Cardiac muscle cell (in vitro differentiated cells and primary cell): ENCODE measurements at places on chromosomes 12 and 14.

- no peaks in the 10 kb centered on the region for H3K36me3 ChIP-seq
- no peaks in the 10 kb centered on the region for H3K4me1 ChIP-seq
- DNase-seq: no peak
- no peak overlapping the region for H3K27ac ChIP-seq
- H3K27me3 ChIP-seq: no peaks in the 10 kb centered on the region
Measured at GRCh38 chr12:26769611-26770010, 63.4 kb downstream of the ITPR2 start.

- no peak overlapping the region for H3K4me3 ChIP-seq
- DNase-seq: no peak
- H3K4me1 ChIP-seq: no peaks in the 10 kb centered on the region
- H3K27me3 ChIP-seq: no peaks in the 10 kb centered on the region
Measured at GRCh38 chr12:125503128-125503527, 437.9 kb downstream of the AACS start.

DNA sequence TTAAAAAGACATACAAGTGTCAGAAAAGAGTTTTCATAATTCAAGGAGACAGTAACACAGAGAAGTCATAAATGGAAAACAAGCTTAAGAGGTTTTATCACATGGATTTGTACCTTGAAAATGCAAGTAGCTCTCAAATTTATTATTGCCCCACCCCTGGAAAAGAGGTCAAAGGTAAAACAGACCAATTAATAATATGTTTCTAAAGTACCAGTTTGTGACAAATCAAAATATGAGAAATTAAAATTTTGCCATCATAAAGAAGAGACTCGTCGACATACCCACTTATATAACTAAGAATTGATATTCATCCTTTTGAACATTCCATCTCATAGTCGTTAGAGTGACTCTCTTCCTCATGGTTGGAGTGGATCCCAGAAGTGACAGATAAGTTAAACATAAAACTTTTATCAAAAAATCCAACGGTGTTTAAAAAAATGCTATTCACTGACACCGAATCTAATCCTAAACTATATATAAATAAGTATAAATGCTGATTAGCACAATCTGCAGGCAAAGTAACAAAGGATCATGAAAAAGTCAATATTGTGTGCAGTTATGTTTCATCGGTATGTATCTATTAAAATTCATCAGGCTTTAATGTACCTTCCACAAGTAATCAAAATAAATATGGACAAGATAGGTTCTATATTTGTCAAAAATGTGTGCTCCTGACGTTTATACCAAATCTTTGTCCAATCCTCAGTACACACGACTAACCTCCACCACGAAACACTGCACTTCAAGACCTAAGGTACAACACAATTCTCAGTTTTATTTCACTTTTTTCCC, 2.3 kb downstream of the CORO1C start:
- H3K36me3 ChIP-seq: no peaks in the 10 kb centered on the region
- peak overlapping the region; percentile 95 for H3K27ac ChIP-seq
- DNase-seq: no peak
- H3K4me3 ChIP-seq: peak overlapping the region; percentile 98
- H3K4me1 ChIP-seq: peaks cover 20% of the 10 kb centered on the region
- H3K27me3 ChIP-seq: no peaks in the 10 kb centered on the region

- no peak overlapping the region for H3K4me3 ChIP-seq
- no peak overlapping the region for H3K27ac ChIP-seq
- no peaks in the 10 kb centered on the region for H3K36me3 ChIP-seq
- no peak for DNase-seq
Measured at GRCh38 chr14:100294963-100295330, 11.3 kb downstream of the SLC25A29 start.

DNA sequence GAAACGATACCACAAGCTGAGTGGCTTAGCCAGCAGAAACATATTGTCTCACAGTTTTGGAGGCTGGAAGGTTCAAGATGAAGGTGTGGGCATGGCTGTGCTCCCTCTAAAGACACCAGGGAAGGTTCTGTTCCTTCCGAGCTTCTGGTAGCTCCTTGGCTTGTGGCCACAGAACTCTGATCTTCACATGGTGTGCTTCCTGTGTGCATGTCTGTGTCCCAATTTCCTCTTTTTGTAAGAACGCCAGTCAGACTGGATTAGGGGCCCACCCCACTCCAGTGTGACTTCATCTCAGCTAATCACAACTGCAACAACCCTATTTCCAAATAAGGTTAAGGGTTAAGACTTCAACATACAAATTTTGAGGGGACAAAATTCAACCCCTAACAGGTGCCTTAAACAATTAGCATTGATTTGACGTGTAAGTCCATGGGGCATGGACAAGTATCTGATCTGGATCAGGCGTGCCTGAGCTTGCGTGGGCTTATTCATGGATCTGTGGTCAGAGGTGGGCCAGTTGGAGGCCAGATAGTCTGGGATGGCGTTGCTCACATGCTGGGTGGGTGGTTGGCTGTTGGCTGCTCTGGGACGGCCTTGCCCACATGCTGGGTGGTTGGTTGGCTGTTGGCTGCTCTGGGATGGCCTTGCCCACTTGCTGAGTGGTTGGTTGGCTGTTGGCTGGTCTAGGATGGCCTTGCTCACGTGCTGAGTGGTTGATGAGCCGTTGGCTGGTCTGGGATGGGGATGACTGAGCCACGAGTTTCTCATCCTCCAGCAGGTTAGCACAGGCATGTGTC, 88.5 kb downstream of the LGMN start:
- H3K4me3 ChIP-seq: no peak overlapping the region
- no peaks in the 10 kb centered on the region for H3K4me1 ChIP-seq
- DNase-seq: peak; percentile 76
- H3K27me3 ChIP-seq: no peaks in the 10 kb centered on the region

GRCh38 chr12:1884651-1885050, 33.8 kb downstream of the CACNA2D4 start:
- no peaks in the 10 kb centered on the region for H3K36me3 ChIP-seq
- no peak overlapping the region for H3K27ac ChIP-seq
- H3K4me3 ChIP-seq: no peak overlapping the region
- no peaks in the 10 kb centered on the region for H3K4me1 ChIP-seq

DNA sequence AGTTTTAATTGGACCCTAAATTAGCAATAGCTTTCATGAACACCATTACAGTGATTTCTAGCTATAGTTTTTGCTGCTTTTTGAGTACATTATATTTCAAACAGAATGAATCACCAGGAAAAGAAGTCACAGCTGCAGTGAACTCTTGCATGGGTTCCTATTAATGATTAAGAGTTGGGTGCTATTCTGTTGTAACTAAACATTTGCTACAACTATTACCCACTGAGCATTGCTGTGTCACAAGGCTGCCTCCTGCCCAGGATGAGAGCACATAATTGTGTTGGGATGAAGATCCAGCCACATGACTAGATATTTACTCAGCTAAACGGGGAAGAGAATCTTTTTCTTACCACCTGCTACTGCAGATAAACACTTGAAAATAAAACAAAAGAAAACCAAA, 152.7 kb downstream of the GXYLT1 start:
- H3K36me3 ChIP-seq: no peaks in the 10 kb centered on the region
- H3K4me1 ChIP-seq: no peaks in the 10 kb centered on the region
- no peak overlapping the region for H3K27ac ChIP-seq
- DNase-seq: no peak
- H3K27me3 ChIP-seq: no peaks in the 10 kb centered on the region
- H3K4me3 ChIP-seq: no peak overlapping the region

DNA sequence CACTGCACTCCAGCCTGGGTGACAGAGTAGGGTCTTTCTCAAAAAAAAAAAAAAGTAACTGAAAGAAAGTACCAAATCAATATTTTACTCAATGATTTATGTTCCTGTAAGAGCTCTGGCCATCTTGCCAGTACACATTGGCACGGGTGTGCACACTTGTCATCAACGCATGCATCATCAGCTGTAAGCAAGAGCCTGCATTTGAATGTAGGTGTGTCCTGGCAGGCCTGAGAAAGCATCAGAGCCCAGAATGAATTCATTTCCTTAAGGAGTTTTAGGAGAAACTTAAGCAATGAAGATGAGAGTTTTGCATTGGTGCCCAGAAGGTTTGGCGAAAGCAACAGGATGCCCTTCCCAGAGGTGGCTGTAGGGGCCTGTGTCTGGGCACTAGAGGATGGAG, 88.5 kb upstream of the FZD10 start:
- H3K36me3 ChIP-seq: no peaks in the 10 kb centered on the region
- DNase-seq: no peak
- no peak overlapping the region for H3K27ac ChIP-seq
- peaks cover 6% of the 10 kb centered on the region for H3K27me3 ChIP-seq

DNA sequence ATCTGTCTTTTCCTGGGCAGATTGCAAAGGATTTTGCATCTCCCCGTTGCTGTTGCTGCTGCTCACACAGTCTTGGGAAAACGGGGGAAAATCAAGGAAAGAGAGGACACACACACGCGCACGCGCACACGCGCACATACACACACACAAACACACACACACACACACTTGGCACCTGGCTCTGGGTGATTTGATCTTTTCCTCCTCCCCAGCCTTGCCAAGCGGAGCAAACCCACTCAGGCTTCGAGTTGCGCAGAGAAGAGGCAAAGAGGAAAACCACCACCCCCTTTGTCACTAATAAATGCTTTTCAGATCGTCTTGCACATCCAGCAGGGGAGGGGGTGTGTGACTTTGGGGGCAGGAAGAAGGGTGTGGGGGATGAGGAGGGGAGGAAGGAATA, 965 bp upstream of the NOS1 start:
- H3K4me3 ChIP-seq: no peak overlapping the region
- peaks cover 95% of the 10 kb centered on the region for H3K27me3 ChIP-seq
- no peaks in the 10 kb centered on the region for H3K4me1 ChIP-seq
- DNase-seq: no peak
- H3K36me3 ChIP-seq: no peaks in the 10 kb centered on the region

DNA sequence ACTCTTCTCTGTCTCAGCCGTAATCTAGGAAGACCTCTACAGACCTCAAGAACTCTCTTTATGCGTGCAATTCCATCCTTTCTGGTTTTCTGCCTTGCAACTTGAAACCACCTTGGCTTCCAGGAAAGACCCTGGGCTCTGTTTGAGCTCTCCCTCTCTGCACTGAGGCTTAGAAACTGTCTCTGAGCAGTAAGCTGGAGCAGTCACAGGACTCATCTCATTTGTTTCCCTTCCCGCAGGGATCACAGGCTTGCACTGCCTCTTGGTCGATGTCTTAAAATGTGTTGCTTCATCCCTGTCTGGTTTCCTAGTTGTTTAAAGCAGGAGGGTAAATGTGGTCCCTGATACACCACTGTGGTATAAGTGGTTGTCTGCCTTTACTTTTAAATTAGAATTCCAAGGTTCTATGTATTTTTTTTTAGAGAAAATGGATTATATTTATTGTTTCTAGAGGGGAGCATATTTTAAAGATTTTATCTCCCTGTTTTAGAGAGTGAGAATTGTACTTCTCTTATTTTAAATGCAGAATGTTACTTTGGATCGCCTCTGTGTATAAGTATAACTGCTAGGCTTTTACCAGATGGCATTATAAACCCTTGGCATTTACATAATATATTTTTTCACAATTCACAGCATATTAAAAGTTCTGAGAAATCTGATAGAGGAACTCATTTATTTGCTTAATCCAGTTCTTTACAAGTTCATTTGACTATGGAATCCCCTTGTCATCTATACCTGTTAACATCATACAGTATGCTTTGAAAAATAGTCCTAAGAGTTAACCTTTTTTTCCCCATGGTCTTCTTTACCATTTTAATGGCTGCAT, 26.4 kb downstream of the EID3 start:
- no peaks in the 10 kb centered on the region for H3K4me1 ChIP-seq
- peaks cover 66% of the 10 kb centered on the region for H3K36me3 ChIP-seq
- no peaks in the 10 kb centered on the region for H3K27me3 ChIP-seq
- no peak for DNase-seq

GRCh38 chr14:35810963-35811362, 1.9 kb upstream of the RALGAPA1 start:
- H3K4me1 ChIP-seq: peaks cover 14% of the 10 kb centered on the region
- H3K27ac ChIP-seq: no peak overlapping the region
- no peak for DNase-seq
- H3K27me3 ChIP-seq: no peaks in the 10 kb centered on the region

DNA sequence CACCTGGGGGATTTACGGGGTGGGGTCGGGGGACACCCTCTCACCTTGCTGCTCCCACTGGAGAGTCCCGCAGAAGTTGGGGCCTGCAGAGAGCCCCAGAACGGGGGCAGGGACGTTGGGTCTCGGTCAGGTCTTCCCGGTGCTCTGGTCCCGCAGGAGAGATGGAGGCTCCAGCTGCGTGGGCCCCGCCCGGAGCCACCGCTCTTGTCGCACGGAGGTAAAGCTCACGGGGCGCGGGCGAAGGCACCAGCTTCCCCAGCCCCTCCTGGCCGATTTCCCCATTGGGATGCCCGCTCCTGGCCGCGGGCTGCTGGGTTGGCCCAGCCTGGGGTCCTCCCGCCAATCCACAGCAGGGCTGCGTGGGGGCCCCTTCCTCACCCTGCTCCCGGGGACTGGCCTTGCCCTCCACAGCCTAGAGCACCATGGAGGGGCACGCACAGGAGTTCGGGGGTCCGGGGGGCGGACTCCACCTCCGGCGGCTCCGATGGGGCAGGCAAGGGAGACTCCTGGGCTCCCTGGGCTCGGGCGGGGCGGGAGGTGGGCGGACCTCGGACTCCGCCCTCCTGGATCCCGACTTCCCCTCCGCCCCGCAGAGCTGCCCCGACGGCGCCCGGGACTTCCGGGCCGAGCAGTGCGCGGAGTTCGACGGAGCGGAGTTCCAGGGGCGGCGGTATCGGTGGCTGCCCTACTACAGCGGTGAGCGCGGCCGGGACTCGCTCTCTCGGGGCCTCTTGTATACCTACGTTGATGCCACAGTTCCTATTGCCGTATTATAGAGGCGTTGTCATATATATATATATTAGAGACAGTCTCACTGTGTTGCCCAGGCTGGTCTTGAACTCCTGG, 8.4 kb downstream of the PAPLN start:
- H3K4me3 ChIP-seq: peak overlapping the region; percentile 26
- H3K27me3 ChIP-seq: peaks cover 56% of the 10 kb centered on the region
- no peak overlapping the region for H3K27ac ChIP-seq
- H3K36me3 ChIP-seq: no peaks in the 10 kb centered on the region
- no peak for DNase-seq

GRCh38 chr14:54738009-54738408, 164.6 kb downstream of the GCH1 start:
- H3K27me3 ChIP-seq: no peaks in the 10 kb centered on the region
- H3K27ac ChIP-seq: peak overlapping the region; percentile 2
- peaks cover 50% of the 10 kb centered on the region for H3K4me1 ChIP-seq
- no peak for DNase-seq
- no peak overlapping the region for H3K4me3 ChIP-seq

DNA sequence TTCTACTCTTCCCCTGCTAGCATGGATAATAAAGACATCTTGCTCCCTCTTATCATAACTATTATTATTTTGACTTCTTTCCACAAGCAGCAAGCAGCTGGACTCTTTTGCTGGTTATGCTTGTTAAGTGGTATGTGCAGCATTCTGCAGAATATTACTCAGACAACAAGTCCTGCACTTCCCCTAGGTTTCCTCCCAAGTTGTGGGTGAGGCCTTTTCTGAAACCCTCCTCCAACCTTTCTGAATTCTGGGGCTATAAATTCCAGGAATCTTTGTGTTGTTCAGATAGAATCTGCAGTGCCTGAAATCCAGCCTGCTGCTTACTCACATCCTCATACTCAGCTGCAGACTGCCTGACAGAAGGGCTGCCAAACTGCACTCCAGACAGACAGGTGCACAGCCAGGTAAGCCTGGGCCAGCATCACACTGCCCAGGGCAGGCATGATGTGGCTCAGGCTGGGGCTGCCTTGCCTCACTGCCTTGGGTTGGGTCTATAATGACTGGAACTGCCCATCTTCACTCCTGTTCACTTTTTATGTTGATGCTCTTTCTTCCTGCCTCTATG, 6.2 kb upstream of the DHRS2 start:
- H3K4me1 ChIP-seq: peaks cover 6% of the 10 kb centered on the region
- H3K36me3 ChIP-seq: no peaks in the 10 kb centered on the region
- DNase-seq: no peak
- no peak overlapping the region for H3K27ac ChIP-seq
